ENCODE measurements at places on chromosomes 3 and 15.

DNA sequence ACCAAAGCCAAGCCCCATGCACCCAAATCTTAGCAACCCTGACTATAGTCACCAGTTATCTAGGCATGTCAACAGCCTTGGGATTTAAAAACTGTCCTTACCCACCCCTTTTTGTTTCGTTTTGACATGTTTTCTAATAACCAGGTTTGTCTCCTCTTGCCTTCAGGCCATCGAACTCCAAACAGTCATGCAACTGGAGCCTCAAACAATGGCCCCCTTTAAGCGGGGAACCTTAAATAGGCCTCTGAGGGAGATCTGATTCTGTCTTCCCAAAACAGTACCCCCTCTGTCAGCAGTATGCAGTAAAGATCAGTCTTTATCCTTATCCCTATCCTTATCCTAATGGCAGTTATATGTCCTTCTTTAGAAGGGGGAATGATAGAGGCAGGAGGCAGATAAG is 105.7 kb downstream of the DPH6 start:
- no peak for DNase-seq

DNA sequence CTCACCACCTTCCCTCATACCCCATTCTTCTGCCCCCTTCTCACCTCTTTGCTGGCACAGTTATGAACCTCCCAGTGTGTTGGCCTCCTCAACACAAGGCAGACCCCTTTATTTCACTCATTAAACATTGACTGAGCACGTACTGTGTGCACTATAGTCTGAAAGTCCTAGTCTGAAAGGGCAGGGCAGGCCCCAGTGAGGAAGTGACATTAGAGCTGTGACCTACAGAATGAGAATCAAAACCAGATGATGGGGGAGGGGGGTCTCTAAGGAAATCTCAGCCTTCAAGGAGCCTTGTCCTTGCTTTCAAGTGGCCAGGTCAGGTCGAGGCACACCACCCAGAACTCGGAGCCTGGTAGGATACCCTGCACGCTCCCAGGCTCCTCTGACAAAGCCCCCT is 3.5 kb downstream of the SLC28A1 start:
- DNase-seq: no peak

- no peak for DNase-seq
Observed at GRCh38 chr3:131439084-131439483, 57.5 kb downstream of the NUDT16 start.

- DNase-seq: no peak
Observed at GRCh38 chr3:127834771-127835170, 12.5 kb upstream of the MGLL start.

- no peak for DNase-seq
Observed at GRCh38 chr3:30864836-30865235, 29.6 kb downstream of the GADL1 start.

Data from BE2C (cell line).